Activated T-cell treated with anti-CD3 and anti-CD28 coated beads, Interleukin-2, amount 50 U/mL, for 48 hours (primary cell): ENCODE measurements at places on chromosomes 3 and 15.

DNA sequence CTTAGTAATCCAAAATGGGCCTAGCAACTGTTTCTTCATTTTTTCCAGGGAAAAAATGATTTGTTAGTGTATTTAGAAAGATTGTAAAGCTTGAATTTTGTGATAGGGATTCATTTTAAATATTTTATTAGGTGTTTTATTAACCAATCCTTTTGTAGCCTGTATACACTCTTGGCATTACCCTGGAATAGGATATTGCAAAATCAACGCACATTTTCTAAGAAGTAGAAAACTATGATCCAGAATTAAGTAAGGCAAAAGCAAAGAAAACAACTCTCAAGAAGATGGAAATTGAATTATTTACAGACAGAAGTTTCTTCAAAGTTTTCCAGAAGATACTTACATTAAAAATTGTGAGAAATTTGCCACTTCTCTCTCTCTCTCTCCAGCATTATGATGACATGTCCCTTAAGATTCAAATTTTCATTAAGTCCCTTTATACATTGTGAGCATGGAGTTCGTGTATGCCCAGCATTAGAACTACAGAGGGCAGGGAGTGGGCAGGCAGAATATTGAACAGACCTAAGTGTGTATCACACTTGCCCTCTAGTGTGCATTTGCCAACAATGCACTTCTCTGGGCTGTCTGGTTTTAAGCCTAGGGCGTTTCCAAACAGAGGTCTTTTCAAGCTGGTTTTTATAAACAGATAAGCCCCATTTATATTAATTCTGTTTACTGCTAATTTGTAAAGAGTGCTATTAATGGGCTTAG is 28.5 kb upstream of the CMSS1 start:
- no peak for DNase-seq

GRCh38 chr3:173268781-173269180 is 127.7 kb upstream of the SPATA16 start:
- no peak for DNase-seq

GRCh38 chr15:86155551-86155950 is 75.9 kb downstream of the AGBL1 start:
- no peak for DNase-seq

DNA sequence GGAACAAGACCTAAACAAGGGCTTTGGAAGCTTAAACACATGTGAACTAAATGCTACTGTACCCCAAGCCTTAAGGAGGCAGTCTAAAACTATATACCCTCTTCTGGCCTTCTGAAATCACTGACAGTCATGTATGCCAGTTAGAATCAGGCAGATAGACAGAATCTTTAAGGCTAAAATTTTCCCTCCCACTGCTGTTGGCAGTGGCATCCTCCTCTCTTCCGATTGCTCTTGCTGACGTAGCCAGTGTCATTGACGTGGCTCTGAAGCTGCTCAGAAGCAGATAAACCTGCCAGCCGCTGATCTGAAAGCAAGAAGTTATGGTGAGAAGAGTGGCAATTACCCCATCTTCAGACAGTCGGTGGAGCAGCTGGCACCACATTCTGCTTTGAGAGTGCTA is 3.3 kb downstream of the RYR3 start:
- DNase-seq = no peak

DNA sequence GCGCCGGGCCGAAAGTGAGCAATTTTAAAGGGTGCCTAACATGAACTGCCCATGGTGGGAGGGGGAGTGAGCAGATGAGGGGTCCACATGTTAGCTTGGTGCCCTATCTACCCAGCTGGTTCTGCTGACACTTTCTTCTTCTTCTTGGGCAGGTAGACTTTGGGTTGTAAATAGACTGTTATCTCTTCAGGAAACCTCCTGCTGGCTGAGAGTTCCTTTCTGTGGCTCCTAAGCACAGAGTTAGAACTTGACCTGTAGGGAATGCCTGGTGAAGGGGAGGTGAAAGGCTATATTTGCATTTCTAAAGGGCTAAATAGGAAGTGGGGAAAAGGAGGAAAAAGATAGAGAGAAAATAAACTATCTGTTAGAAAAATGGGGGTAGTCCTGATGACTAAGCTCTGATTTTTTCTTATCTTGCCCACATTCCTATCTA is 521.4 kb upstream of the TGFBR2 start:
- no peak for DNase-seq

DNA sequence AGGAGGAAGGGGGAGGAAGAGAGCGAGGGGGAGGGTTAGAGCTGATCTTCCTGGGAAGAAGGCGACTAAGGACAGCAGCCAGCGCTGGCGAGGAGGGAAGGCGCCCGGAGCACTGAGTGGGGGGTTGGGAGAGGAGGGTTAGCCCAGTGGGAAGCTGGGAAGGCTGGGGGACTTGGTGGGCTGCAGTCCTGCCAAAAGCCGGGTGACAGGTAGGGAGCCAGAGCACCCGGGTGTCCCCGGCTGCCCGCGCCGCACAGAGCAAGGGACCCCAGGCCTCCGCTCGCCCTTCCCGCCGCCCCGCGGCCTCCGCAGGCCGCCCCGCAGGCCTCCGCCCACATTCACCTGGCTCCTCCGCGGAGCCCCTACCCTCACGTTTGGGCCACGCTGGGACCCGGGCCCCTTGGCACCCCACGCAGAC is 448 bp downstream of the SLC12A8 start:
- DNase-seq = no peak

DNA sequence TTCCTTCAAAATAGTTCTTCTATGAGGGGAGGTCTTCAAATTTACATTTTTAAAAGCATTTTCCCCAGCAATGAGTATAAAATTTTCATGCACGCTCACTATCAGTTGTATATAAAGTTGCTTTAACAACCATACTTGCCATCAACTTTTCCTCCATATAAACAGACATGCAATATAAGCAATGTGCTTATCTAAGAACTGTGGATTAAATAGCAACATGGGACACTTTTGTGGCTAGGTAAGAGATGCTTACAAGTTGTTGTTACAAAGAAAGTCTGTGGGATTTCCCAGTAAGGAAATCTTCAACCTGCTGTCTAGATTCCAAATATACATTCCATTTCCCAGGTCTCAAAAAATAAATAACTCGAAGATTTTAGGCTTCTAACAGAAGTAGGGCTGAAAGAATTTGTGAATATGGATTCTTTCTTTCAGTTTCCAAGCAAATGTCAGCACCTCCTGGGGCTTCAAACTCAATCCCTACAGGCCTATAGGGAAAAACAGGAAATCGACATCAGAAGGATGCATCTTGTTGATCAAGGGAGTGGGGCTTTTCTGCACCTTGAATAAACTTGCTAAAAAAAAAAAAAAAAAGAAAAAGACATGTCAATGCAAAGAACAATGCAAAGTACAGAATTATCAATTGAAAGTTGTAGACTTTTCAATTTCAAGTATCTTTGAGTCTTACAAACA is 16.1 kb downstream of the TNIK start:
- DNase-seq = no peak

DNA sequence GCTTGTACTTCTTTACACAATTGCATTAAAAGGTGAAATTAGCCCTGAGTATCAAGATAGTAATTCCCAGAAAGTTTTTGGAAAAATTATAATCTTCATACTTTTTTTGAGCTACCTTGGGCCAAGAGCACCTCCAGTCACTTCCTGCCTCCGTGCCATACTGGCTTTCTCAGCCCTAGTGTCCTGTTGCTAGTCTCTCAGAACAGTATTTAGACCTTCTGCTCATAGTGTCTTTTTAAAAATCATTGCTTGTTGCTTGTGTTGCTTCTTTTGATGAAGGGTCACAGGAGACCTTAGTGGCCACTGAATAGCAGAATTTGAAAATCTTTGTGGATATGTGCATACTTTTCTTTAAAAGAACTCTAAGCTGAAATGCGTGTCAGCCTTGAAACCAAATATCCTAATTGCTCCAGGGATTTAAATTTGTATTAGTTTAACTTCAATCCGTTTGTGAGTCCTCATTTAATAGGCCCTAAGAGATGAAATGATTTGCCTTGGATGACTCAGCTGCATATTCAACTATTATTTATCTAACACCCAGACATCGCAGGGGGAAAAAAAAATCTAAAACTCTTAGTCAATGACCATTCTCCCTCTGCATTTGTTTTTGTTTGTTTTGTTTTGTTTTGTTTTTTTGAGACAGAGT is 29.1 kb upstream of the LXN start:
- no peak for DNase-seq

DNA sequence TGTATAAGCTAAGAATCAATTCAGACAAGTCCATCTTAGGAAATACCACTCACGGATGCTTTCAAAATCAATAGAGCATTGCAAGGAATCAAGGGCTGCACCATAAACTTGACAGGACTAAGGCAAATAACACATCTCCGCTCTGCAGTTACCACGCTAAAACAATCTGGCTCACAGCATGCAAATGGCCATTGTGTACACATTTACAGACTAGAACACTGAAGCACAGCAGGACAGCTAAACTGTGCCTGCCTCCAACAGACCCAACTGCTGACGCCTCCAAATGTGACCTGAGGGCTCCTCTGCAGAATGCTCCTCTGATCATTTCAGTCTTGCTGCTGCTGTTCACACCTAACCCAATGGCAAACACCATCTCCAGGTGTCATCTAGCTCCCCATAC is 104.3 kb downstream of the MEX3B start:
- DNase-seq = no peak
